ENCODE measurements at places on chromosomes 1 and 21. TPM values are rescaled to one million over a fixed set of nuclear protein-coding genes. Genes with fewer than 3 reads are reported as not detected.

DNA sequence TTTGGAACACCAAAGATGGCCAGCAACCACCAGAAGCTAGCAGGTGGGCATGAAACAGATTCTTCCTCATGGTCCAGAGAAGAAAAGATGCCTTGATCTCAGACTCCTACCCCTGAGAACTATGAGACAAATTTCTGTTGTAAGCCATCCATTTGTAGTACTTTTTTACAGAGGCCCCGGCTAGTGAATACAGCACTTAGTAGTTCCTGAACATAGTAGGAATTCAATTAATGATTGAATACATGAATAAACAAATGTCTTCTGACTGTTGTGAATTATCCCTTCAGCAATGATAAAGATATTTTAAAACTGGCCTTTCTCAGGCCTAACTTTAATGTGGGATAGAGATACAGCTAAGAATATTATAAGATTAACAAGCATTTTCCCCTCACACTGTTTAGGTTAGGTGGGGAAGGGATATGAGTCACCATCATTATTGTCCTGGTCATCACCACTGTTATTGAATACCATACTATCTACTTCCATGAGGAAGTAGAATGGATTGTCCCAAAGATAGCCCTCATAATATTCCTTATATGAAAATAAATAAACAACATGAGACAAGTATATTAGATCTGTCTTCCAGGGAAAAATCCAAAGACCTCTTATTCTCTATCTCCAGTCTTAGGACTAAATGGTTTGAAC, 51.4 kb downstream of the ADCY10 start:
- peak; percentile 25 for DNase-seq

Gene KCNJ15
- 3.0 TPM for total RNA-seq

Gene GATAD2B
- total RNA-seq: 14.7 TPM

Gene ALG14
- 0.73 TPM for total RNA-seq

- no peak for DNase-seq
These were observed 412.1 kb downstream of the LTN1 start for GRCh38 chr21:28580585-28580984.

Gene DIPK1A
- 1.3 TPM for total RNA-seq

Gene RHD
- total RNA-seq: not detected

DNA sequence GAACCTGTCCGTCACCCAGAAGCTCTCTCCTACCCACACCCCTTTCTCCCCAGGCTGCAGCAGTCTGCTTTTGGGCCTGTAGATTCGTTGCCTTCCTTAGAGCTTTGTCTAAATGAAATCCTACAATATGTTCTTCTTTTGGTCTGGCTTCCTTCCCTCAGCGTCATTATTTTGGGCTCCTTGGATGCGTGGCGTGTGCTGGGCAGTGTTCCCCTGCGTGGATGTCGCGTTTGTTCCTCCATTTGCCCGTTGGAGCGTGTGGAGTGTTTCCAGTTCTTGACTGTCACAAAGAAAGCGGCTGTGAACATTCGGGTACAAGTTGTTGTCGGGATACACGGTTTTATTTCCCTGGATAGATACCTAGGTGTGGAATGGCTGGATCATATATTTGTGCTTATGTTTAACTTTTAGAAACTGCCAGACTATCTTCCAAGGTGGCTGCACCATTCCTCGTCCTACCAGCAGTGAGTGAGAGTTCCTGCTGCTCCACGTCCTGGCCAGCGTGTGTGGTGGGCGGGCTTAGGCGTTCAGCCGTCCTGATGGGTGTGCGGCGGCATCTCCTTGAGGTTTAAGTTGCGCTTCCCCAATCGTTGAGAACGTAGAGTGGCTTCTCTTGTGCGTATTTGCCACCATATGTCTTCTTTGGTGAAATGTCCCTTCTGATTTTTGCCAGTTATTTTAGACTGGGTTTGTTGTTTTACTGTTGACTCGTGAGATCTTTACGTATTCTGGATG, 31.7 kb downstream of the SKI start:
- DNase-seq: no peak

DNA sequence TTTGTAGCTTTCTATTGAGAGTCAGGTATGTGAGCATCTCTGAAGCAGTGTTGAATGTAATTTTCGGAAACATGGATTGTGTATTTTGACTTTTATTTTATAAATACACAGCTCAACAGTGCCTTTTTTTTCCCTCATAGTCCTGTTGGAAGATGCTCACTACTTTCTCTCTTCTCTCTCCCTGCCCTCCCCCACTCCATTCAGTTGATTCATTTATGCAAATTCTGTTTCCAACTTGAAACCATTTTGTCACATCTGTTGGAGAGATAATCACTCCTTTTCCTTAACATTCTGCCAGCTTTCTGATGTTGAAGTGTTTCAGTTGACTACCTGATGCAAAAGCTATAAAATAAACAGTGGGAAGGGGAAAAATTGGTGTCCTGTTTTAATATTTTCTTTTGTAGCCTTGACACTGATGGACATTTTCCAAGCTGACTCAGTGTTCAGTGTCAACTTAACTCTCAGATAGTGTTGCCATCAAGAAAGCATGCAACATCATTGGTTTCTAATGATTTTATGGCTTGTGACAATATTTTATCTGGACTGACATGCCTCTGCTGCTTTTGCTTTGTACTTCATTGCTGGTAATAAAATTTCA, 194.5 kb downstream of the HS2ST1 start:
- DNase-seq: no peak

GRCh38 chr1:157113631-157114030, 14.0 kb upstream of the ETV3L start:
- no peak for DNase-seq

Gene COA7
- 9.0 TPM for total RNA-seq

GRCh38 chr1:205024679-205025078, 18.3 kb upstream of the CNTN2 start:
- no peak for DNase-seq

DNA sequence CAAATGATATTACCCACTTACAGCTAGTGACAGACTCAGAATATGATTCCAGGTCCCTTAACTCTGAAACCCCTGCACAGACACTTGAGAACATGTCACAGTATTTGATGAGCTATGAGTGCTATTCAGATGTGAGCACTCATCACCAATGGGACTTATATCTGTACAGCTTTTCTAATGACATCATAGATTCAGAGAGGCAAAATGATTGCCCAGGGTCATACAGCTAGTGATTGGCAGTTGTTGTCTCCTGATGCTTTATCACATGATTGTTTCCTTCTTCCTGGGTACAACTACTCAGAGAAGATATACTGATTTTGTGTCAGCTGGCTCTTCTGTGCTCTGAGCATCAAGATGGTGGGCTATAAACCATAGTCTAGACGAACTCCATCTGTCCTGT, 428.0 kb upstream of the BEND5 start:
- DNase-seq: no peak

GRCh38 chr1:201300641-201301040, 17.3 kb downstream of the PKP1 start:
- no peak for DNase-seq

DNA sequence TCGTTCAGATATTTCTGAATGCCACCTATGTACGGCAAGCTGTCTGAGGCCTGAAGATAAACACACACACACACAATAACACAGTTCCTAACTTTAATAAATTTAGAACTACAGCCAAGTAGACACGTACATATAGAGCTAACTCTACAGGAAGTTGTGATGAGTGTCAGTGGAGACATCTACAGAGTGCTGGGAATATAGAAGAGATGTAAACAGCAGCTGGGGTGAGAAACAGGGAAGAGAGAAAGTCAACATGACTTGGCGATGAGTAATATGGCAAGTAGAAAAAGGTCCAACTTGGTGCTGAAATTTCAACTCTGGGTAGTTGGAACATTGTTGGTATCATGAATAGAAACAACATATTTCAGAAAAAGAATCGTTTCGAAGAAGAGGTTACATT, 206.5 kb downstream of the ZP4 start:
- DNase-seq: no peak

- DNase-seq: no peak
These were observed 255.0 kb upstream of the SNX7 start for GRCh38 chr1:98406352-98407088.

GRCh38 chr1:220784751-220785150, 2.0 kb upstream of the MTARC1 start:
- no peak for DNase-seq

DNA sequence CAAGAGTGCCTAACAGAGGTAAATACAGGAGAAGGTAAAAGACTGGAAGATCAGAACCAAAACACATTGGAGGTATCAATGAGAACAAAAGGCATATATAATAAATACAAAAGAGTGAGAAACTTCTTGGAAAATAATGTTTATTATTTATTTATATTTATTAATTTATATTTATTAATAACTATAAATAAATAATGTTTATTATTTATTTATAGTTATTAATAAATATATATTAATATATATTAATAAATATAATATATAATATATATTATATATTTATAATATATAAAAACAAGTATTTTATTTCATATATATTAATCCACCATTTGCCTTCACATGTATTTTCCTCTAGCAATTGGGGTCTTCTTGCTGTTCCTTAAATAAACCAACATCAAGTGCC, 391.9 kb downstream of the GPATCH2 start:
- DNase-seq: no peak

Gene POFUT2
- total RNA-seq: 52.7 TPM

DNA sequence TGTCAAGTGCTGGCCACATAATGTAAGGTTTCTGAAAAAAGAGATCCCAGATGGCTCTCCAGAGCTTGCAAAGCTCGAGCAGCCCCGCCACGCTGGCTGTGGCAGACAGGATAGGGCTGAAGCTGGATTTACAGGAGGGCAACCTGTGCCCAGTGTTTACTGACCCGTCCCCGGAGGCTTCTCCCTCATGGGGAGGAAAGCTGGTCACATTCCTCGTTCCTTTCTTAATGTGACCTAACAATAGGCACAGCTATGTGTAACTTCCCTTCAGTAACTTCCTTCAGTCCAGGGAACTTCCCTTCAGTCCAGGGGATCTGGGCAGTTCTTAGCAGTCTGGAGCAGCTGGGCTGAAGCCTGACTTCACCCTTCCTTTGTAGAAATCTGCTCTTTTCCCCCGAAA, 7.7 kb downstream of the SLFNL1 start:
- peak; percentile 90 for DNase-seq

- DNase-seq: no peak
These were observed 6.0 kb downstream of the TRNP1 start for GRCh38 chr1:26999440-26999987.

DNA sequence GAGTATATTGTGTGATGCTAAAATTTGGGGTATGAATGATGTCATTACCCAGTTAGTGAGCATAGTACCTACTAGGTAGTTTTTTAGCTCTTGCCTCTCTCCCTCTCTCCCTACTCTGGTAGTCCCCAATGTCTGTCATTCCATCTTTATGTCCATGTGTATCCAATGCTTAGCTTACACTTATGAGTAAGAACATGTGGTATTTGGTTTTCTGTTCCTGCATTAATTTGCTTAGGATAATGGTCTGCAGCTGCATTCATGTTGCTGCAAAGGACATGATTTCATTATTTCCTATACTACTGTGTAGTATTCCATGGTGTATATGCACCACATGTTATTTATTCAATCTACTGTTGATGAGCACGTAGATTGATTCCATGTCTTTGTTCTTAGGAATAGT, 54.4 kb upstream of the NEGR1 start:
- no peak for DNase-seq

GRCh38 chr1:169964206-169964605, 70.5 kb upstream of the SCYL3 start:
- no peak for DNase-seq

Gene CLDN14
- 7.9 TPM for total RNA-seq

DNA sequence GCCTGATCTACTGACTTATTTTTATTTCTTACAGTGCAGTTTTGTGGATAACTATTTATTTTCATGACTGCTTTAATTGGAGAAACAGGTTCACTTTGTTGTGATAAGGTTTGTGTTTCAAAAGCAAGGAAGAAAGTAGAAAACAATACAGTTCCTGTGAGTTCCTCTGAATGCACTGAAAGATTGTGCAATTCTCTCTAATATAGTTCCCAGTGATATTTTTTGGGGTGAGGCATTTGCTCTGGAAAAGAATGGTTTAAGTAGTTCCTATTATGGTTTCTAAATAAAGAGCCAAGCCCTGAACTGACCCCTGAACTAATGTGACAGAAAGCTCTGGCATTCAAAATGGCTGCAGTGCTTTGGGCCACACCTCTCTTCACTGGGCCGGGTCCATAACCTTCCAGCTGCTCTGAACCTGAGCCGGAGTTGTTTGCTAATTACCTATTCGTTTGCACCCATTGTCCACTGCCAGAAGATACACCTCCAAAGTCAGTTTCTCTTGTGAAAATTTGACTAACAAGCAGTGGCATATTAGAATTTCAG, 56.6 kb upstream of the VTCN1 start:
- DNase-seq: no peak

Gene CDC42SE1
- total RNA-seq: 69.4 TPM

- no peak for DNase-seq
These were observed 198.3 kb upstream of the SAMSN1 start for GRCh38 chr21:14744368-14744767.

Gene FCN3
- total RNA-seq: not detected

DNA sequence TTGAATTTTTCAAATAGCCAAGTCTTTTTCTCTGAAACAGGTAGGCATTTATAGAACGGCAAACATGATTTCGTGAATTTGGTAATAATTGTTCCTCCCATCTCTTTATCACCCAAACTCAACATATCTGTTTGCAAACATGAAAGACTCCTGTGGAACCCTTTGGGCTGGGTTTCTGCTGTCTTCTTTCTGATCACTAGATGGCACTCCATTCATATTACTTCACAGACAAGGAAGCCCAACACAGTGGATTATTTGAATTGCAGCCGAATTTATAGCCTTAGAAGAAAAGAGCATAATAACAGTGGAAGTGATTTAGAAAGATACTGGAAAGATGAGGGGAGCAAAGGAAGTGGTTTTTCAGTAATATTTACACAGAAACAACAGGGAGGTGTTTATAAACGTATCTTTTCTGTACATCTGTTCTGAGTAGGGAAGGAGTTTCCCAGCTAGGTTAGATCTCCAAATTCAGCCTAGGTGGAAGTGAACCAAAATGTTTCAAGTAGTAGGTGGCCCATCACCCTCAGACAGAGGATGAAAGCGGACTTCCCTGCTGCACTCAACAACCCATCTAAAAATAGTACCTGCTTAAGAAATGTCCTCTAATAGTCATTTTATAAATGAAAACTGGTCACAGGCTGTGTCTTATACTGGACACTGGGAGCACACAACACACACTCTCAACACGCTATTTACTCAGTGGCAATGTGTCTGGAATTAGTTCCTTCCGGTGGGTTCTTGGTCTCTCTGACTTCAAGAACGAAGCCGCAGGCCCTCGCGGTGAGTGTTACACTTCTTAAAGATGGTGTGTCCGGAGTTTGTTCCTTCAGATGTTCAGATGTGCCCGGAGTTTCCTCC, 67.6 kb downstream of the MAP3K21 start:
- DNase-seq: peak; percentile 20

Gene HCRTR1
- 0.58 TPM for total RNA-seq

Measured in glomerular endothelial cell (primary cell).